Foreskin melanocyte (primary cell): ENCODE measurements at places on chromosomes 3 and 15.

GRCh38 chr3:72969766-72970165, 26.8 kb upstream of the PPP4R2 start:
- DNase-seq, result no peak

GRCh38 chr15:87681104-87681503, 575.4 kb downstream of the NTRK3 start:
- DNase-seq, result no peak

DNA sequence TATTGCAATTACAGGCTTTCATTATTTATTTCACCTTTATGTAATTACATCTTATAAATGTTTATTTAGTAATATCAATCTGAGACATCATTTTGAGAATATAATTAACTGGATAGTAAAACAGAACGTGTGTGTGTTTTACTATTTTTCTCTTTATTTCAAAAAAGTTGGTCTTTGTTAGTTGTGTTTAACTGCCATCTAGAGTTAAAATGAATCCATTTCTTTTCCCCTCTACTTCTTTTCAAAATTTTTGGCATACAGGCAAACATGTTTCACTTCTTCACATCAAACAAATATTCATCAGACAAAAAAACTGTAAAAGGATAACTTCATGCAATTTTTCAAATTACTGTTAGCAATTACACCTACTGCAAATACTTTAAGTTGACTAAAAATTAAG, 61.1 kb downstream of the FEZF2 start:
- DNase-seq, result no peak

DNA sequence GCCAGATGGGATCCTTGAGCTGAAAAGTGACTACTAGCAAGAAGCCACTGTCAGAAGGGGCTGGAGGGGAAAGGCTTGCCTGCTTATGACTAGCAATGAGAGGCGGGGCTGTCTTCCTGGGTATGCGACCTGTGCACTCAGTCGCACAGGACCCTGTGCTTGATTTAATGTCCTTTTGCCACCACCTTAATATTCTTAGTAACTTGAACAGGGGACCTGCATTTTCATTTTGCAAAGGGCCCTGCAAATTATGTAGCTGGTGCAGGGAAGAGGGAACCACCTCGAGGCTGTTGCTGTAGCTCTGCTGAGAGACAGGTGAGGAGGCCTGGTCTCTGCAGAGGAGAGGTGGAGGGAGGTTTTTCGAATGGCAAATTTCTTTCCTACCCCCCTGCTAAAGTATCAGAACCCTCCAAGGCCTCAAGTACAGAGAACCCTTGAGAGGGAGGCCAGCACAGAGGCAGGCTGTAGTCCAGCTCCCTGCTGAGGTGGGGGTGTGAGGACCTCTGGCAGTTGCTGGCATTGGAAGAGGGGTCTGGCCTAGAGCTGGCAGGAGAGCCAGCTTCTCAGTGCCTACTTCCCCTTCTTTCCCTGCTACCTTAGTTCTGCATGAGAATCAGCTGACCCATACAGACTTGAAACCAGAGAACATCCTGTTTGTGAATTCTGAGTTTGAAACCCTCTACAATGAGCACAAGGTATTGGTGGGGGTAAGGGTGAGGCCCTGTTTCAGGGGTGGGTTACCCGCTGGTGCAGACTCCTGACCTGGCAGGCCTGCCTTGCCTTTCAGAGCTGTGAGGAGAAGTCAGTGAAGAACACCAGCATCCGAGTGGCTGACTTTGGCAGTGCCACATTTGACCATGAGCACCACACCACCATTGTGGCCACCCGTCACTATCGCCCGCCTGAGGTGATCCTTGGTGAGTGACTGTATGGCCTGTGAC, 11.4 kb downstream of the CLK3 start:
- DNase-seq, result no peak

DNA sequence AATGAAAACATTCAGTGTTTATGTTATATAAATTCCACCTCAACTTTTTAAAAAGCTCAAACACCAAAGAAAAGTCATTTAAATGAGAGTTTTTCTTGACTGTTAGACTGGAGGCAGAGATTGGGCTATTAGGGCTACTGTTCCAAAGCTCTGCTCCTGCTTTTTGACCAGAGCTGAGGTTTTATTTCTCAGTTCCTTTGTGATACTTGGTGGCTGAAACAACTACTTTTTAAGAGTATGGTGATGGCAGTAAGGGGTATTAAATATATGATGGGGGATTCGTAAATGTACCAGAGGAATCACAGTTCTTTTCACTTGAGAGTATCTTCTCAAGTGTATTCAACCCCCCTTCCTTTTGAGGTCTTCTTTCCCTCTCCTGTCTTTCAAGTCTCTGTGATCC, 186.1 kb upstream of the CGNL1 start:
- DNase-seq, result no peak
